Activated T-cell treated with anti-CD3 and anti-CD28 coated beads, Interleukin-2, amount 50 U/mL, for 1 hour (primary cell): ENCODE measurements at places on chromosomes 7 and 10.

GRCh38 chr10:119644205-119644814, 6.9 kb upstream of the BAG3 start:
- no peak for DNase-seq

GRCh38 chr7:134622303-134622995, 24.2 kb upstream of the BPGM start:
- no peak for DNase-seq

GRCh38 chr10:113293167-113293566, 259.7 kb upstream of the HABP2 start:
- DNase-seq = no peak

DNA sequence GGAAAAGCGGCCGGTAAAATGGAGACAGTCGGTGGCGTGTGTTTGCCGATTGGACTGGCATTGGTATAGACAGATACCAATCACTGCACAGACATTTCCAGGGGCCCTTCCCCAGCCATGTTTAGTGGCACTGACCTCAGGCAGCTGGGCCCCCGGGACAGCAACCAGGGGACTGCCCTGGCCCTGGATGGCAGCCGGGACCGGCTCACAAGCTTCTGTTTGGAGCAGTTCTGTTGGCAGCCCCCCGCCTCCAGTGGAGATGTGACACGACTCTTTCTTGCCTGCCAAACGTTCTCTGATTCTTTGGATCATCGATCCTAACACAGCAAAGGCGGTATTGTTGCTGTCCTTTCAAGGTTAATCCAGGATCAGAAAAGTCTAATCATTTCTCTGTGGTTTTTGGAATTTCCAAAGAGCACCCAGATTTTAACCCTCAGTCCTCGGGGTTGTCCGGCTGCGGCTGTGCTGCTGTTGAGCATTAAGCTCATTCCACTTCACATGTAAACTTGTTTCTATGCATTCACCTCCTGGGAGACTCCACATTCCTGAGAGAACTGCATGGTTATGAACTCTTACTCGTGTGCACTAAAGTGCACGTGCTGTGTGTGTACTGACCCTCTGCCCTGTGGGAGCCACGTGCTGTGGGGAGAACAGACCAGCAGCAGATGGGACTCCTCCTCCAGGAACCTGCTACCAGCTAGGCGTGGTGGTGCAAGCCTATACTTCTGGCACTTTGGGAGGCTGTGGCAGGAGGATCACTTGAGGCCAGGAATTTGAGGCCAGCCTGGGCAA, 46.0 kb downstream of the FOXK1 start:
- no peak for DNase-seq

GRCh38 chr10:17622061-17622460, 4.9 kb upstream of the HACD1 start:
- no peak for DNase-seq

GRCh38 chr7:90834771-90835170, 238.7 kb downstream of the CDK14 start:
- no peak for DNase-seq

- peak; percentile 5 for DNase-seq
Measured at GRCh38 chr10:79058899-79059841, 9.6 kb upstream of the ZMIZ1 start.

- DNase-seq = no peak
Measured at GRCh38 chr7:146370171-146370570, 253.6 kb downstream of the CNTNAP2 start.

GRCh38 chr10:88439932-88440331, 143.2 kb downstream of the RNLS start:
- DNase-seq = no peak

- DNase-seq = no peak
Measured at GRCh38 chr10:76657337-76658012, 980.1 kb downstream of the KCNMA1 start.

DNA sequence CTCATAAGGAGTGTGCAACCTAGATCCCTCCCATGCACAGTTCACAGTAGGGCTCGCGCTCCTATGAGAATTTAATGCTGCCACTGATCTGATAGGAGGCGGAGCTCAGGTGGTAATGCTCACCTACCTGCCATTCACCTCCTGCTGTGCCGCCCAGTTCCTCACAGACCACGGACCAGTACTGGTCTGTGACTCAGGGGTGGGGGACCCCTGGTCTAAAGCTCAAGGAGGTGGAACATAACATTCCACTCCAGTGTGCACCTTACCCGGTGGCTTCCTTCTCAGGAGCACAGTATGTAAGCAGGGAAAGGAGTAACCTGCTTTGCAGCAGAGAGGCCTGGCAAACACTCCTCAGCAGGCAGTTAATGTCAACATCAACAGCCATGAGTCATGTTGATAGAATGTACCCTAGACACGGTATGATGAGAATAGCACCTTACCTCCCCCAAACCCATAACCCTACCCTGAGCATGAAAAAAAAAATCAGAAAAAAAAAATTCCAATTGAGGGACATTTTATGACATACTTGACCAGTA, 273.5 kb downstream of the FGFR2 start:
- DNase-seq = no peak

DNA sequence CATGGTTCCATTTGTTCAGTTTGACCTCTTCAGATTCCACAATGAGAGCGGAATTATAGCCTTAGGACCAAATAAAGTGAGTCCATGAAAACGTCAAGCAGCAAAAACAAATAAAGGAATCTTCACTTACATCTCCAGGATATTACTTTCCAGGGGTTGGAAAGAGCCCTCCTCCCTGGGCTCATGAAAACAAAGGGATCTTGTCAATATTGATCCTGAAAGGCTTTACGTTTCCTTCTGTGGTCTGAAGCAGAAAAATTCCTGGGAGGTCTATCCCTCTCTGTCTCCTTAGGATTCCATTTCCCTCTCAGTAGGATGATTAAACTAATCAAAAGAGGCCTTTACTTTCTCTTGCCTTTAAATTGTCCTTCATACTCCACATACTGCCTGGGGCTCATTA, 293.5 kb downstream of the GPAM start:
- DNase-seq = no peak

DNA sequence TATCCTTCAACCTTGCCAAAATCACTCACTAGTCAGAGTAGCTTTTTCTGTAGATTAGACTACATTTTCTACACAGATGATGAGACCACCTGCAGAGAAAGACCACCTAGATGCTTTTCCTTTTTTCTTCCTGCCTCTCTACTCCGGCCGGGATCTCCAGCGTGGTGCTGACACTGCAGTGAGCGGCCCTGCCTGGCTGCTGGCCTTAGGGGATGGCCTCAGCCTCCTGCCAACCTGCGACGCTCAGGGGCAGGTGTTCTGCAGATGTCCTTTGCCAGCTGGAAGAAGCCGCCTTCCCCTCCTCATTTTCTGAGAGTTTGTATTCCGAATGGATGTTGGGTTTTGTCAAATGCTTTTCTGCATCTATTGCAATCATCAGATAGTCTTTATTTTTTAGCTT, 43.5 kb upstream of the NKX6-2 start:
- no peak for DNase-seq

GRCh38 chr7:109996927-109997326, 1094.0 kb upstream of the LRRN3 start:
- DNase-seq = no peak

- DNase-seq = no peak
Measured at GRCh38 chr10:47381427-47382379, 2.4 kb downstream of the ZNF488 start.

- DNase-seq = no peak
Measured at GRCh38 chr10:117163061-117163953, 25.2 kb upstream of the VAX1 start.

GRCh38 chr7:142323706-142324105, 65.8 kb upstream of the PRSS58 start:
- peak; percentile 57 for DNase-seq
